ENCODE measurements at places on chromosomes 13 and 19. TPM values are rescaled to one million over a fixed set of nuclear protein-coding genes. Genes with fewer than 3 reads are reported as not detected.

GRCh38 chr13:33536601-33537000, 251.0 kb upstream of the STARD13 start:
- no peak for DNase-seq

DNA sequence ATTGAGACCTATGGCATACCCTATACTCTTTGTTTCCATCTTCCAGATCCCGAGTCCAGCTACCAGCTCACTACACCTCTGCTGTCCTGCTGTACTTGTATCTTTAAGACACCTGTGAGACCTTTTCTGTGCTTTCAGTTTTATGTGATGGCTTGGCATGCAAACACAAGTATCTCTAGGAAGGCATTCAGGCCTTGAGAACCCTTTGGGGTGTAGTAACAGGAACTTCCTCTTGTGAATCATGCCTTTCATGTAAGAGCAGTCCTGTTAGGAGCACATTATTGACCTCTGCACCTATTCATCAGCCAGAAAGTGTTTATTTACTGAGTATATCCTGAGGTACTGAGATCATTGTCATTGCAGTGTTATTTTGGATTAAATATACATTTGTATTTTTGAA, 87.0 kb upstream of the HTR2A start:
- DNase-seq: no peak

DNA sequence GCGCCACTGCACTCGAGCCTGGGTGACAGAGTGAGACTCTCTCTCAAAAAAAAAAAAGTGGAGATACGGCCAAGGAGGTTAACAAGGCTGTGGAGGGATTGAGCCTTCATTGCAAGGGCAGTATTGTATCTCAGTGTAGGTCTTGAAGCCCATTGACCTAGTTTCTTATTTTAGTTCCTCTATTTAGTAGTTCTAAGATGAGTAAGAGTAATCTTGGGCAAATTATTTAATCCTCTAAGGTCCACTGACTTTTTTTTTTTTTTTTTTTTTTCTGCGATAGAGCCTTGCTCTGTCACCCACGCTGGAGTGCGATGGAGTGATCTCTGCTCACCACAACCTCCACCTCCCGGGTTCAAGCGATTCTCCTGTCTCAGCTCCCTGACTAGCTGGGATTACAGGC, 14.3 kb upstream of the ILF3 start:
- DNase-seq: no peak

GRCh38 chr13:113839536-113840204, 24.2 kb downstream of the GAS6 start:
- DNase-seq: no peak

- DNase-seq: no peak
Measured at GRCh38 chr19:28932446-28932845, 280.5 kb downstream of the UQCRFS1 start.

Gene ITGBL1
- 20.0 TPM for total RNA-seq

Gene ZNF565
- total RNA-seq: 4.6 TPM

Gene RASL11A
- total RNA-seq: 28.2 TPM

Data from esophagus muscularis mucosa (tissue), 4 donors.